ENCODE measurements at places on chromosomes 3 and 15.
A peak's percentile ranks its signal among the peaks of the same experiment; 100 is the strongest.

DNA sequence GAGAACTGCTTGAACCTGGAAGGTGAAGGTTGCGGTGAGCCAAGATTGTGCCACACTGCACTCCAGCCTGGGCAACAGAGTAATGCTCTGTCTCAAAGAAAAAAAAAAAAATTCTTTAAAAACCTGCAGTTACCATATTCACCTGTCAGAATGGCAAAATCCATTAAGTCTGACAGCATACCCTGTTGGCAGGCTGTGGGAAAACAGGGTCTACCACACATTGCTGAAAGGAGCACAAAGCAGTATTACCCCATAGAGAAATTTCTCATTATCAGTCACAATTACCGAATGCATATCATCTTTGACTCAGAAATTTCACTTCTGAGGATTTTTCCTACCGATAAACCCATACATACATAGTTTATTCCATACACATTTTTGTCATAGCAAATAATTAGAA is 264.1 kb upstream of the SLCO3A1 start:
- DNase-seq = no peak

- no peak for DNase-seq
Observed at GRCh38 chr3:179107617-179108016, 36.0 kb upstream of the ZMAT3 start.

DNA sequence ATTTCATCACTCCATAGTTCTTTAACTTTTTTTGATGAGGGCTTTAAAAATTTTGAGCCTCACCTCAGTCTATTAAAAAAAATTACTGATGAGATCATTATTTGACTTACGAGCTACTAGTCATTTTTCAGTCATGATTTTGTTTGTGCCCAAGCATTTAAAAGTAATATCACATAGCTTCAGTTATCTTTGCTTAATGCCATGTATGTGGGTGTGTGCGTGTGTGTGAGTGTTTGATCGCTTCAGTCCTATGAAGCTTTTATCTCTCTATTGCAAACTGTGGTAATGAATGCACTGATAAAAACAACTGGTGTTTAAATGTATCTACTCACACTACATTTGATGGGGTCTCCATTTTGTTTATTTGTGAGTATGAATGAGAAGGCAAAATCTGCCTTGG is 49.8 kb downstream of the RSRC1 start:
- DNase-seq = no peak

- no peak for DNase-seq
Observed at GRCh38 chr15:50318697-50319096, 36.3 kb downstream of the GABPB1 start.

DNA sequence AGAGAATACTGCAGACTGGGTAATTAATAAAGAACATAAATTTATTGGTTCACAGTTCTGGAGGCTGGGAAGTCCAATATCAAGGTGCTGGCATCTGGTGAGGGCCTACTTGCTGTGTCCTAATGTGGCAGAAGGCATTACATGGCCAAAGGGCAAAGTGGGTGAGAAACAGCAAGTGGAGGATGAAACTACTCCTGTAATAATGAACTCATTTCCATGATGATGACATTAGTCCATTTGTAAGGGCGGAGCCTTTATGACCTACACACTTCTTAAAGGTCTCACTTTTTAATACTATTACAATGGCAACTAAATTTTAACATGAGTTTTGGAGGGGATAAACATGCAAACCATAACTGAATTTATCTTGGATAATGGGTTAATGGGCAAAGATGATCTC is 139.6 kb upstream of the SGO1 start:
- DNase-seq = no peak

DNA sequence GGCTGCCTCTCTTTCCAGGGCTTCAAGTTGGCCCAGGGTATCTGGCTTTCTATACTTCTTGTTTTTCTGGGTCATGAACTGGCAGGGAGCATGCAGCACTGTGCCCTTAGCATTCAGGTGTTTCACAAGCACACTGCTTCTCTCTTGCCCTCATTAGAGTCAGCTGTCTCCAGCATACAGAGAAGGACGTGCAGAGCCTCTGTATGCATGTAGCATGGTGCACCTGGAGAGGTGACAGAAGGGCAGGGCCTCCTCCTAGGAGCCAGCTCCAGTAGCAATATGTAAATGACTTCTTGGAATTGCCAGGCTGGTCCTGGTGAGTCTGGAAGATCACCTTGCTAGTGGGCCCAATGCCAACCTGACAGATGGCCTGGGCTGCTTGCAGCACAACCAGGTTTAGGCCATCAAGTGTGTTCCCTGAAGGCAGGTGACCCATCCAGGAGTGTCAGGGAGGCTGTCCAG is 44.8 kb upstream of the ATP2C1 start:
- no peak for DNase-seq

- DNase-seq = peak; percentile 14
Observed at GRCh38 chr3:127959873-127960272, 44.8 kb downstream of the KBTBD12 start.

DNA sequence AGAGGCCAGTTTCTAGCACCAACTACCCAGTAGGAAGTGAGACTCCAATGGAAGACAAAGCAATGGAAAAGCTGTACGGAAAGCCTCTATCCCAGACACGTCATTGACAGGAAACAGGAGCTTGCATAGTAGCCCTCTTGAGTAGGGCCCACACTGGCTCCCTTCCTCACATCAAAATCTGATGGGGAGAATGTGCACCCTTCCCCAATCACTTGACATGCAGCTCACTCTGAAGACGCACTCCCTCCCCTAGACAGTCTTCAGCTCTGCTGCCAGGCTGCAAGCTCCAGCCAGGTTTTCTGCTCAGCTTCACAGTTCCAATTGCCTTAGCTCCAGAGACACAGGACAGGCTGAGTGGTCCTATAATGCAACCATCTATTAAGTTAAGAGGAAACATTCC is 567.8 kb downstream of the EPHB1 start:
- no peak for DNase-seq

- no peak for DNase-seq
Observed at GRCh38 chr3:40304352-40304751, 5.2 kb upstream of the EIF1B start.

GRCh38 chr15:95451938-95452337 is 878.6 kb upstream of the NR2F2 start:
- no peak for DNase-seq

- no peak for DNase-seq
Observed at GRCh38 chr3:58034738-58035523, 26.7 kb downstream of the FLNB start.

DNA sequence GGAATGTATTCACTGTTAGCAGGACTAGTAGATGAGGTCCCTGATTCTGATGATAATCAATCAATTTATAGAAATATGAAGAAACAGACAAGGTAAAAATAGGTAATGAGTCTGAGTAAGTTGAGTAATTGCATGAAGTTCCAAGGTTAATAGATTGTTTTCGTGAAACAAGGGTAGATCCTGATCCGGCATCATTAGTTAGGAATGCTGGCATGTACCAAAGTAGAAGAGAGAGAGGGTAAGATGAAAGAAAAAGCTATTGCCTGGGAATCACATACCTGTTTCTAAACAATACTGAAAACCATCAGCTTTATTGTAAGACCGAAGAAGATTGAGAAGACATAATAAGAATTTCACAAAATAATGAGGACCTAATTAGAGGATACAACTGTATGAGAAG is 118.1 kb upstream of the ARPP21 start:
- no peak for DNase-seq

DNA sequence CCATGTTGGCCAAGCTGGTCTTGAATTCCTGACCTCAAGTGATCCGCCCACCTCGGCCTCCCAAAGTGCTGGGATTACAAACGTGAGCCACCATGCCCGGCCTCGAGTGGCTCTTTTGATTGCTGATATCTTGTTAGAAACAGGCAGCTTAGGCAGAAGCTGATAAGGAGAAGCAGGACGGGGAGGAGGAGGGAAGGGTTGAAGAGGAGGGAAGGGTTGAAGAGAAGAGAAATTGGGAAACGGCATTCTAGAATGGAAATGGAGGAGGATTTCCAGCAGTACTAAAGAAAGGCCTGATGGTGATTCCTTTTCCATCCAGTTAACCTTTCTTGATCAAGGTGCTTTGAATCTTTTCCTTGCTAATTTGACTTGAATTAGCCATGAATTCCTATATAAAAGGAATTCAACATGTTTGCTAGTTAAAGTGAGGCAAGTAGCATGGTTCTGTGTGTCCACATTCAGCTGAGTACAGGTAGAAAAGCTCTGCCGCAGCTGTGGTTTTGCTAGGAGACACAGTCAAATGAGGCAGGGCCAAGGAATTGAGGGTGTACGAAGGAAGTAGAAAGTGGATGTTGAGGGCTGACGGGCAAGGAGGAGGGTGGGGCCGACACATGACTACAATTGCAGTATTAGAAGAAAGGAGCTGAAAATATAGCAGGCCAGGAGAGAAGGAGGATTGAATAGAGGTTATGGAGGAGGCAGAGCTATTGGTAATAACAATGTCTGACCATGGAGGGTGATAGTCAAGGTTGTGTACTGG is 27.2 kb upstream of the ATP1B3 start:
- DNase-seq = no peak

DNA sequence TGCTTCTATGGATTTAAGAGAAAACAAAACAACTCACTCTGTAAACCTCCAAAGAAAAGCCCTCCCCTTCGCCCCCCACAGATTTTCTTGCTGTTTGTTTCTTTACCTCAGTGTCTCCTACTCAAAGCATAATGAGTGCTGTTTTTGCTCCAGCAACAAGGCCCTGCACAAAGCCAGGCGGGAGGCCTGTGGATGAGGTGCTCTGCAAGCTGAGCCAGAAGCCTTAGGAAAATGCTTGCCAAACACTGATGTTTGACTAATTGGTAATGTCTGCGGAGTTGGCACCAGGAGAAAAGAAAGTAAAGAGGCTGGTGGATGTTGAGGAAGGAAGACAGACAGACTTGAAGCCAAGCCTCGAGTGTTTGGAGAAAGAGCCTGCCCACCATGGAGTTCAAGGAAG is 99.7 kb downstream of the RARB start:
- no peak for DNase-seq

DNA sequence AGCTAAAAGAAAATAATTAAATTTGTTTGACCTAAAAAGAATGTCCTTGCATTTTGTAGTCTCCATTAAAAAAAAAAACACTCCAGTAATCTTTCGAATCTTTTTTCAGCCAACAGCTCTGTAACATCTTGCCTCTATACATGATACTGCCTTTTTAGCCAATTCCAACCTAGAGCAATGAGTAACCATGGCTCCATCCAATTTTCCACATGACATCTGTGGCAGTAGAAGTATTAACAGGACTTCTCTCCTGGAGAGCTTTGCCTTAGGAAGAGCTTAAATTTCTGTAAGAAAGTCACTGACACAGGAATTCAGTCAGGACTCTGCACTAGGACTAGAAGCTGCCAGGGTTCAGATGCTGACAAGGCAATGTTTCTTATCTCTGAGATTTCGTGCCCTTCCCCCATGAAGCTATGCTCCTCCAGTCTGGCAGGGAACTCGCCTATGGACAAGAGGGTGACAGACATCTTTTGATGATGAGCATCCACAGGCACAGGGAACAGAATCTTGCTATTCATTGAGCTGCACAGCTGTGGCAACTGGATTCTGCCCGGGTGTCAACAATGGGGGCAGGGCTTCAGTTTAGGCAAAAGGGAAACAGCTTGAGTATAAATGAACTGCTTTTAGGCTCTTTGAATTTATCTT is 81.8 kb downstream of the ALCAM start:
- no peak for DNase-seq

DNA sequence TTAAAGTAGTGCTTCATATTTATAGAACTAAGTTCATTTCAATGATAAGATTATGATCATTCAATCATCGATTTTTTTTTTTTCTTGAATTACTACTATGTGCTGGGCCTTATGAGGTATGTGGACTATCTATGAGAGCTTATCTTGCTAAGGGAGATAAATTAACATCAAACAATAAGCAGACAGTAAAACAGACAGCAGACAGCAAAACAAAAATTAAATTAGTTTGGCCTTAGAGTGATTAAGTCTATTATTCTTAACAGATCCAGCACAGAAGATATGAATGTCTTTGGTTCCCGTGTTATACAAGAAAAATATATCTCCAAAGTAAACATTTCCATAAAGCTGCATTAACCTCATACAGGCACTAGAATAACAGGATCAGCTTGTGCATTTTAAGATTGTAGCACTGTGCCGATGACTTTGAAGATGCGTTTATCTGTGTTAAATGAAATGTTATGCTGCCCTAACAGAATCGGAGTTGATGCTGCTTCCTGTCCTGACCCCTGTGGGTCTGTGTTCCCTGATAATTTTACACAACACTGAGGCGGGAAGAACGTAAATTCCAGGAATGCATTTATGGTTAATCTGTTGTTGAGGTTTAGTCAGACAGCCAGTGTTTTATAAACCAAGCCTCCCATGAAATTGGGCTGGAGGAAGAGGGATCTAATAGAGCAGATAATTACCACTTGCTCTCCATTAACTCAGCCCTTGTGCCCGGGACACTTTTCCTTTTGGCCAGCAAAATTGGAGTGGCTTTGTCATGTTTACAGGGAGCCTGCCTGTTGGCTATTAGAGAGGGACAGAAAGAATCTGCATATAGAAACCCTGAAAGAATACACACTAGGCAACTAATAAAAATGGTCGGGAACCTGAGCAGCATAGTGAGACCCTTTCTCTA is 80.8 kb downstream of the GHSR start:
- no peak for DNase-seq

- no peak for DNase-seq
Observed at GRCh38 chr15:72591361-72591760, 63.1 kb upstream of the GOLGA6B start.

DNA sequence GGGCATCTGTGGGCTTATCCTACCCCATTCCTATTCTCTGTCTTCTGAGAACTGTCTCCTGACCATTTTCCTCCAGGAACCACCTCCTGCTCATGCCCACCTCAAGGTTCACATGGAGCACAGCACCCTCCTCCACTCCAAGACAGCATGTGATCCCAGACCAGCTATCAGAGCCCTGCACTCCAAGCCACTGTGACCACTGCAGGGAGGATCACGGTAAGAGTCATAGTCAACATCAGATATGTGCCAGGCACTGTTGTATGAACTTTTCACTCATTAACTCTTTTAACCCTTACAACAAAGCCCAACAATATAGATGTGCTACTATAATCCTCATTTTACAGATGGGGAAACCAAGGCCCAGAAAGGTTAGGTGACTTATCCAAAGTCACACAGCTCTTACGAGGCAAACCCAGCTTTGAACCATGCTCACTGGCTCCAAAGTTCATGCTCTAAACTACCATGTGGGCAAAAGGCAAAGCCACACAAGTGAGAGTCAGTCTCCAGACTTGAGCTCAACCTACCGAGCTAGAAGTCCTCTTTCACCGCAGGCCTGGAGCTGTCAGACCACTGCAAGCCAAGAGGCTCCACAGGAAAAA is 115.1 kb upstream of the IQSEC1 start:
- DNase-seq = no peak

DNA sequence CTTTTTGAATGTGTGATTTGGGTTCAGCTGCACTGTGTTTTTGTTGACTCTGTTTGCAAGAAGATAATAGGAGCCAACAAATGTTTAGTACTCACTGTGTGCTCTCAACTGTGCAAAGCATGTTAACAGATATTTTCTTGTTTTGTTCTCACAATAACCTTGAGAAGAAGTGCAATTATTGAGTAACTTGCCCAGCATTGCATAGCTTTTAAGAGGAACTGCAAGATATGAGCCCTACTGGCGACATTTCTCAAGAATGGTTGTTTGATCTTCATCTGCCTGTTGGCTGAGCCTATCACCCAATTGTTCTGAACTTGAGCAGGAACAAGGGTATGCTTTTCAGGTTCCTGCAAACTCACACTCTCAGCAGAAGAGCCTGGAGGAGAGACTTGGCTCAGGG is 43.4 kb upstream of the AGBL1 start:
- no peak for DNase-seq
